ENCODE measurements at places on chromosomes 11 and 22.

GRCh38 chr22:30825711-30826505 lies 131.2 kb downstream of the OSBP2 start:
- no peak for DNase-seq

- peak; percentile 54 for DNase-seq
Observed at GRCh38 chr11:74443071-74443864, 24.1 kb downstream of the KCNE3 start.

- no peak for DNase-seq
Observed at GRCh38 chr22:46907241-46908215, 145.1 kb downstream of the TBC1D22A start.

DNA sequence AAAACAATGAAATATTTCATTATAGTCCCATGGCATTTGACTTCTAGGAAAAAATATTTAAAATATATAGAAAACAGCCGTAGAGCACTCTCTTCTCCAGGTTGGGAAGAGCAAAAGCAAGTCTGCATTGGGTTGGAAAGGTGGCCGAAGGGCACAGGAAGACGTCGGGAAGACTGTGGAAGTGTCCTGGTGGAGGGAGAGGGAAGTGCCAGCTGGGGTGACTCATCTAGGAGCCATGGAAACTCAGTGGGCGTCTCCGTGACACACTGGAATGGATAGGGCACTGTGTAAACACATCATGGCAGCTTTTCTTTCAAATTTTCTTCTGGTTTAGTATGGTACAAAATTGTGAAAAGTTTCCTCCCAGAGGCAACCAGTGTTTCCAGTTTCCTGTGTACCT lies 12.7 kb downstream of the GTPBP1 start:
- peak; percentile 67 for DNase-seq

DNA sequence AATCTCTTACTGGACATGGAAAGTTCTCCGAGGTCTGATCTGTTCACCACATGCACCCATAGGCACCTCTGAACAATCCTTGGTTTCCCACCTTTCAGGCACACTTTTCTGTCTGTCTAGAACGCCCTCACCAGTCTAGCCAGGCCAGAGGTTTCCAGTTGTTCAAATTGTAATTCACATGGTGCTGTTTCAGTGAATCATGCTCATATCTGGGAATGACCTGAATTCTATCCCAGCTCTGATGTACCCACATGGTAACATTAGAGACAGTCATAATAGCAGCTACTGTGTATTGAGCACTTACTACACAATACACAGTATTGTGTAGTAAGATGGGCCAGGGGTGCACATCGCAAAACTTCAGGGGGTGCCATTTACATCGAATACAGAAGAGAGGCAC lies 138.2 kb downstream of the COMMD9 start:
- no peak for DNase-seq

DNA sequence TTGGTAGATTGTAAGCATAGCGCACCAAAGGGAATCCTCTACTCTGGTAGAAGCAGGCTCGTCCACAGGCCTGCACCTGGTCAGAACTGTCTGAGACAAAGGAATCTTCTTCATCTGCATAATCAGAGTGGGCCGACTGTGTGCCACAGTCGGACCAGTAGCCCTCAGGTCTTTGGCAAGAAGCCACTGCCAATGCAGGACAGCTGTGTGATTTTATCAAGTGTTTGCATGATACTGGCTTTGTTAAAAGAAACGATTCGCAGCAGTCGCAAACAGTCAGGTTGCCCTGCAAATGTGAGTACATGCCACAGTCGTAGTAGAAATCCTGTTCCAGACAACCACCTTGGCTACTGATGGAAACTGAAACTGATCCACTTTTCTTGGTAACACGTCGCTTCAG lies 4.9 kb upstream of the CCDC34 start:
- peak; percentile 58 for DNase-seq

DNA sequence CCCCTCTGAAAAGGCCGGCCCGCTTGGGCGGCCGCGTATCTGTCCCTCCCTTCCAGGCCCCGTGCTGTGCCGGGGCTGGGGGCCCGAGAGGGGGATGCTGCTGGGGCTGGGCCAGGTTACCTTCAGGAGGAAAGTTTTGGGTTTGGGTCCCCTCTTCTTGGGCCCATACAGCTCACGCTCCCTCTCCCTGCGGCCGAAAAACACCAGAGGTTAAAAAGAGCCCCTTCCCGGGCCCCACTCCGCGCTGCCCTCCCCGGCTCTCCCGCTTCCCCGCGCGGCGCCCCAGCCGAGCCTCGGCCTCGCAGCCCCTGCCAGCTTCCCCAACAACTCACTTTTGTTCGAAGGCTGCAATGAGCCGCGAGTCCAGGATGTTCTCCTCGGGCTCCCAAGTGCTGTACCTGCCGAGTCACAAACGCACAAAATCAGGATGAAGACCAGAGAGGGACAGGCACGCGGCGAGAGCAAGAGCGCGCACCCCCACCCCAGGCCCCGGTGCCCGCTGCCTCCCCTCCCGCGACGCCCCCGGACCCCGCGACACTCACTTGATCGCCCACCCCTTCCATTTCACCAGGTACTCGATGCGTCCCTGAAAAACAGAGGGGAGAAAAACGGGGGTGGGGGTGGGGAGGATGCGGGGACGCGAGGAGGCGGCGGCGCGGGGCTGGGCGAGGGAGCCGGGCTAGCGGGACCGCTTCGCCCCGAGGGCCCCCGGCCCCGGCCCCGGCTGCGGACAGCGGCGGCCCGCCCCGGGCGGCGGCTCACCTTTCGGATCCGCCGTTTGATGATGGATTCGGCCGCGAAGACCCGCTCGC lies 450 bp downstream of the CBX6 start:
- peak; percentile 61 for DNase-seq

- no peak for DNase-seq
Observed at GRCh38 chr11:109695696-109696095, 273.7 kb downstream of the C11orf87 start.

DNA sequence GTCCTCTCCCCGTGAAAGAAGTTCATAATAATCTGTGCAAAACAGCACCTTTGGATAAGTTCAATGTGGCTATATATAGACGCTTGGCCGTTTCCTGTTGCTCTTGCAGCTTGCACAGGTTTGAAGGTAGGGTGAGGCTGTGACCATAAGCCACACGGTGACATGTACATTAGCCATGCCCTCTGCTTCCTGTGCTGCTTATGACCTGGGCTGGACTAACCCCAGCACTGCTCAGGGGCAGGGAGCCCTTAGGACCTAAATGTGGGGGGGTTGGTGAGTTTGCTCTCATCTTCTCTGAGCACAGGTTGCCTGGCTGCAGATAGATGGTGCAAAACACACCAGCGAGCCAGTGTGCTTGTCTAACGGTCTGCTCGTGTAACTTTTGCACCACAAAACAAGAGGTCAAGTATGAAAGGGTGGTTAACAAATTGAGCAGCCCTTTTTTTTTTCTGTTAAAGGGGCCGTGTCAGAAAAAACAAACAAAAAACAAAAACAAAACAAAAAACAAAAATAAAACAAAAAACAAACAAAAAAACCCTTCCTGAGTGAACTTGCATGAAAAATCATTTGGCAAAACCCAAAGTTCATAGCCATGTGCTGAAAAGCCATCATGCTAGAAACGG lies 37.3 kb downstream of the FLI1 start:
- no peak for DNase-seq

DNA sequence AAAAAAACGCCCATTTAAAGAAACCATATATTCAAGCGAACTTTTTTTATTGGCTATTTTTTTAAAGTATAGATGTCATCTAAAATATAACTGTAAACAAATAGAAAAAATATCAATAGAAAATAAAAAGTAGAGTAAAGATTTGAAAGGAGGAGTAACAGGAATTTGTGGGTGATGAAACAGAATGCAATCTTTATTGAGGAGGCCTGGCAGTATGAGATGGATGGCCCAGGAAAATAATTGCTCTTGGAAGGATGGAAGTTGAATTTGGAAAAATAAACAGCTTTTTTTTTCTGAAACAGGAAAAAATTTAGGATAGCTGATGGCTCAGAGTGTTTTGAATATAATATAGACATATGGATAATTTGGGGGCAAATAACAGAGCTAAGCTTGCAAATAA lies 219.0 kb downstream of the CASP12 start:
- no peak for DNase-seq

DNA sequence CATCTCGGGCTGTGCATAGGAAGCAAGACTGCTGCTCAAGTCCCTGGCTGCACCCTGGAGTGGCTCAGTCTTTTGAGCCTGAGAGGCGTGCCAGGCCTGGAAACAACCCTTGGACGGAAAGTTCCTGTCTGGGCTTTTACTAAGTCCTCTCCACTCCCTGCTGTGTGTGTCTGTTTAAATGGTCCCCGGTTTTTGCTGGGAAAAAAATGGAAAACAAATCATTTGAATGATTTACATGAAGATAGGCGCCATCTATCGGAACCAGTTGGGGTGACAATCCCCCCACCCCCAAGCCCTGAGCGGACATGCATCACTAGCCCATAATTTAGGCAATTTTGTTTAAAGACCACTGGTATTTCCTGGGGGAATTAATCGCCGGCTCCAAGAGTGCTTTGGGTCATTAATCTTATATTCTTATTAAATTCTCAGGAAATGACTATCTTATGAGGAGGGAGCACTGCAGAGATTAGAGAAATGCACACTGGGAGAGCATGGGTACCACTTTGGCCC lies 2.7 kb upstream of the GAB2 start:
- peak; percentile 88 for DNase-seq

GRCh38 chr11:111520560-111520959 lies 6.0 kb downstream of the HOATZ start:
- no peak for DNase-seq

- no peak for DNase-seq
Observed at GRCh38 chr11:75652936-75653335, 15.9 kb downstream of the MAP6 start.

DNA sequence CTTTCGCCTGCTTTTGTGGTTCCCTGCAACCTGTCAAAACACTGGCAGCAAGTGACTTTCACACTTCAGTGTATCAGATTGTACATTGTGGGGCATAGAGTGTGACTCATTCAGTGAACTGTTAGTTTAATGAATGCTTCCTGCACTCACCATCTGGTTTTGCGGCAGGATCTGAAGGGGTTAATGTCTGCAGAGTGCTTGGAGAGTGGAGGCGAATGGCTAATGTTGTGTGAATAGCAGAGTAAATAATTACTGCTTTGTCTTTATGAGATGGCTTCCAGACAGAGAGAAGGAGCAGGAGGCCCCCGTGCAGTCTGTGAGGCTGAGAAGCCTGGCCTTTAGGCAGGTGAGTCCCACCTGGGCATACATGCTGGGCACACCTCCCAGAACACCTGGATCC lies 454.3 kb upstream of the KIRREL3 start:
- peak; percentile 13 for DNase-seq

DNA sequence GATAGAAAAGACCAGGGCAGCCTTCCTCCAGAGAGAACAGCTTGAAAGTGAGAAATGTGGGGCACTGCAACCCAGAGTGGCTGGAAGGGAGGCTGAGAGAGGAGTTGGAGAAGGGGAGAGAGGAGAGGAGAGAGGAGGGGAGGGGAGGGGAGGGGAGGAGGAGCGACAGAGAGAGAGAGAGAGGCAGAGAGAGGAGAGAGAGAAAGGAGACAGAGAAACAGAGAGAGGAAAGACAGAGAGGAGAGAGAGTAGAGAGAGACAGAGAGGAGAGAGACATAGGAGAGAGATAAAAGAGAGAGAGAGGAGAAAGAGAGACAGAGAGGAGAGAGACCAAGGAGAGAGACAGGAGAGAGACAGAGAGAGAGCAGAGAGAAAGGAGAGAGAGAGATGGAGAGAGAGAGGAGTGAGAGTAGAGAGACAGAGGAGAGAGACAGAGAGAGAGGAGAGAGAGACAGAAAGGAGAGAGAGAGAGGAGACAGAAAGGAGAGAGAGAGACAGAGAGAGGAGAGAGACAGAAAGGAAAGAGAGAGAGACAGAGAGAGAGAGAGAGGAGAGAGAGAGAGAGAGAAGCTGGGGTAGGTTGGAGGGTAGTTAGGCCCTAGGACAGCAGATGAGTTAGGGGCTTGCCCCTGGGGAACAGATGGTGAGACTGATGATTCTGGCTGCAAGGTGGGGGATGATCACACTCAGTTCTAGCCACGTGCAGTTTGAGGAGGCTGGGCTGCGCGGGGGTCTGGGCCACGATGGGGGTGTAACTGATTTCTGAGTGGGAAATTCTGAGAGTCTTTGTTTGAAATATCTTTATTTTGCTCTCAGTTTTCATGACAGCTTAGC lies 8.5 kb upstream of the SCYL1 start:
- DNase-seq: no peak

DNA sequence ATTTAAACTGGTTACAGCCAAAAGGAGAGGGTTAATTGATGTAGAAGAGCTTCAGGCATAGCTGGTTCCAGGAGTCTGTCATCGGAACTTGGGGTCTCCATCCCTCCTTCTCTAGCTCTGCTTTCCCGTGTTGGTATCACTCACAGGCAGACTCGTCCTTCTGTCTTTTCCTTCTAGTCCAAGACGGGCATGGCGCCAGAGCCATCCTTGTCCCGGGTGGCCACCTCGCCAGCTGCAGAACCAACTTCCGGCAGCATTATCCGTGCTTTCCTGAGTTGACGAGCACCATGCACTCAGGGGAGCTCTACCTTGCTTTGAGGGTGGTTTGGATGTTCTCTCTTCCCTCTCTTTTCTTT lies 14.7 kb downstream of the LINC01488 start:
- no peak for DNase-seq

- DNase-seq: no peak
Observed at GRCh38 chr11:65896034-65896999, 3.9 kb downstream of the FOSL1 start.

GRCh38 chr11:38612701-38613100 lies 2014.7 kb upstream of the RAG2 start:
- DNase-seq: no peak

GRCh38 chr11:36500315-36500721 lies 9.8 kb downstream of the TRAF6 start:
- DNase-seq: peak; percentile 63
